A549 treated with ZK216348 at 1 μM for 4 hours (cell line): ENCODE measurements at places on chromosomes 1 and 21. TPM values are rescaled to one million over a fixed set of nuclear protein-coding genes. Genes with fewer than 3 reads are reported as not detected.

The RASSF5 gene
- 0.87 to 1.6 TPM (median 0.95 TPM) in 5 replicates for total RNA-seq

The FAM163A gene
- total RNA-seq: not detected in 5 replicates

The OR6K3 gene
- total RNA-seq: not detected in 5 replicates

The MSH4 gene
- total RNA-seq: 0.11 TPM in 1 of 5 replicates, not detected in the others

The KCNH1 gene
- total RNA-seq: 1.9 to 2.7 TPM (median 2.4 TPM) in 5 replicates

The NBPF4 gene
- total RNA-seq: 0.08 to 0.14 TPM (median 0.13 TPM) in 4 of 5 replicates, not detected in the other

The OVAAL gene
- total RNA-seq: 0.18 TPM in 1 of 5 replicates, not detected in the others

The IFI44L gene
- total RNA-seq: 0.02 to 0.05 TPM in 2 of 5 replicates, not detected in the others

The MTARC2 gene
- total RNA-seq: 11.1 to 13.7 TPM (median 12.9 TPM) in 5 replicates

The SYCP1 gene
- not detected in 5 replicates for total RNA-seq

The RPE65 gene
- not detected in 5 replicates for total RNA-seq

The CORT gene
- 0.25 to 0.28 TPM in 2 of 5 replicates, not detected in the others for total RNA-seq

The FAM72B gene
- total RNA-seq: 3.9 to 7.2 TPM (median 6.4 TPM) in 5 replicates

The TLCD4 gene
- 2.9 to 13.1 TPM (median 9.3 TPM) in 5 replicates for total RNA-seq

The KLHDC8A gene
- total RNA-seq: 0.37 to 0.72 TPM (median 0.47 TPM) in 5 replicates

The AMIGO1 gene
- 1.1 to 1.6 TPM (median 1.1 TPM) in 5 replicates for total RNA-seq

The FMOD gene
- 0.06 to 0.21 TPM in 2 of 5 replicates, not detected in the others for total RNA-seq

The B3GALT5 gene
- total RNA-seq: 0.12 to 0.29 TPM (median 0.22 TPM) in 5 replicates

The FCRL3 gene
- not detected in 5 replicates for total RNA-seq

The KIF17 gene
- total RNA-seq: 1.4 to 2.5 TPM (median 2.0 TPM) in 5 replicates

The YOD1 gene
- 2.9 to 8.4 TPM (median 7.4 TPM) in 5 replicates for total RNA-seq

The ZNF697 gene
- total RNA-seq: 1.4 to 2.0 TPM (median 1.6 TPM) in 5 replicates

The ADORA1 gene
- total RNA-seq: 0.27 to 1.6 TPM (median 1.0 TPM) in 5 replicates
